ENCODE measurements at places on chromosomes 5 and 9.

- DNase-seq, result no peak
Measured at GRCh38 chr5:50965654-50966375, 299.4 kb downstream of the PARP8 start.

- DNase-seq, result no peak
Measured at GRCh38 chr9:90562229-90562628, 80.4 kb downstream of the DIRAS2 start.

GRCh38 chr9:99400184-99400731 is 178.2 kb downstream of the SEC61B start:
- DNase-seq, result peak; percentile 47

- DNase-seq, result no peak
Measured at GRCh38 chr5:17229313-17229712, 11.9 kb downstream of the BASP1 start.

DNA sequence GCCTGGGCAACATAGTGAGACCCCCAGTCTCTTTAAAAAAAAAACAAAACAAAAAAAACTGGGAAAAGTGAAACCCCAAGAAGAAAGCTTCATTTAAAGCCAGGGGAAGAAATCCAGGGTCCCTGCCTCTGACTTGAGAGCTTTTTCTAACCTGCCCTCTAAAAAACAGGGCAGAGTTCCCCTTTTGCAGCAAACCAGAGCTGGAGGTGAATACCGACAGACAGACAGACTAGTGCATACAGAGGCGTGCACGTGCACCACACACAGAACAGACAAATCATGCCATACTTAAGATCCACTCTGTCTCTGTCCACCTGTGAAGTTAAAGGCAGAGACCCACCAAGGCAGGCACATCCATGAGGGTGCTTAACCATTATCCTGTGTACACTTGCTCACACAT is 11.7 kb upstream of the AQP3 start:
- no peak for DNase-seq

DNA sequence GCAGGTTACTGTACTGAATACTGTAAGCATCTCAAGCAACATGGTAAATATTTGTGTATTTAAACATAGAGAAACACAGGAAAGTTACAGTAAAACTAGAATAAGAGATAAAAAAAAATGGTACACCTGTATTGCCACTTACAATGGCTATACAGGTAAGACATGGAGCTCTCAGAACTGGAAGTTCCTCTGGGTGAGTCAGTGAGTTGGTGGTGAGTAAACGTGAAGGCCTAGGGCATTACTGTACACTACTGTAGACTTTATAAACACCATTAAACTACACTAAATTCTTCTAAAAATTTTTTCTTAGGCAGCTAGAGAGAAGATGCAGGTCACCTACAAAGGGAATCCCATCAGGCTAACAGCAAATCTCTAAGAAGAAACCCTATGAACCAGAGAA is 872.9 kb downstream of the TAF11L14 start:
- no peak for DNase-seq

- no peak for DNase-seq
Measured at GRCh38 chr5:68420476-68421344, 205.2 kb downstream of the PIK3R1 start.

- DNase-seq, result no peak
Measured at GRCh38 chr9:133572821-133573361, 36.3 kb downstream of the FAM163B start.

DNA sequence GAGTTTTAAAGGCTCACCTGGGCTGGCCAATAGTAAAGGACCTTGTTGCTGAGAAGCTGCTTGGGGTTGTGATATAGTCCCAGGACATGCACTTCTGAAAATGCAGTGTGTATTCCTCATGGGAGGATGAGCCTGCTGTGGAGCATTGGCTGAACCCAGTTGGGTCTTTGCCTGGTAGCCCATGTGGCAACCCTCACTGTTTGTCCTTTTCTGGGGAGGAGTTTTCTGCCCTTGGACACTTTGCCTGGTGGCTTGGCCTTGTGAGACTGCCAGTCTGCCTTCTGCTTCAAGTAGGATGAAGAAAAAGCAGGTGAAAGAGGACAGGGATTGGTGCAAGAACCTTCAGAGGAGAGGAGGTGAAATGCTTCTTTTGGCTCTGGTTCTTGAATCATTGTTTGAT is 4.0 kb downstream of the TENT4A start:
- no peak for DNase-seq

GRCh38 chr9:2125906-2126305 is 110.8 kb downstream of the SMARCA2 start:
- no peak for DNase-seq

DNA sequence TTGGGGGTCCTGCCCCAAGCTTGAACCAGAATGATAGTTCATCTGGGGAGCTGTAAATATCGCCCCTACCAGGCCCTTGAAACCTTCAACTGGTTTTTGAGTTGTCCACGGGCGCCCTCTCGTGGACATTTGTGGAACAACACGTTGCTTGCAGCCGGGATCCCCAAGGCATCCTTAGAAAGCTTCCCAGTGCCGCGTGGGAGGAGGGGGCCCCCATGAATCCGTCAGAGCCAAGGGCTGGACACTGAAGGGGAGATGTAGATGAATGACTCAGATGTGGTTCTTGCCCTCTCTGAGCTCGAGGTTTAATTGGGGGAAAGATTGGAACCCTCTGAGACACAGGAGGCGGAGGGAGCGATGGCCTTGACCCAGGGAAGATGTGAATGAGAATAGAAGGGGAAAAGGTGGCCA is 31.8 kb upstream of the ORM1 start:
- peak; percentile 61 for DNase-seq

GRCh38 chr9:2096376-2096970 is 81.3 kb downstream of the SMARCA2 start:
- DNase-seq, result no peak

DNA sequence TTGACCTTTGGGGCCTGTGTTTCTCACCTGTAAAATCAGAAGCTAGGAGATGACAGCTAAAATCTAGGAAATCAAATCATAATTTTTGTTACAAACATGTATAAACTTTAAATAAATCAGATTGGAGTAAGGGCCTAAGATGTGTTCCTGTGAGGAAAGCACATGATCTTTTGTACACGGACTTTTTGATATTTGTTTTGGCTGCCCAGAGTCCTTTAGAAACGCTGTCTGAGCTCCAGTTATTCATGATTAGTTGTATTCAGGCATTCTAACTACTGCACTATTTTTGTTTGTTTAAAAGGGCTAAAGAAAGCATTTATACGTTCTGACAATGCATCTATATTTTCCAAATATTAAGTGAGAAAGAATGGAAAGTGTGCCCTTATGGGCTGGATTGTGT is 94.8 kb downstream of the HCN1 start:
- no peak for DNase-seq

DNA sequence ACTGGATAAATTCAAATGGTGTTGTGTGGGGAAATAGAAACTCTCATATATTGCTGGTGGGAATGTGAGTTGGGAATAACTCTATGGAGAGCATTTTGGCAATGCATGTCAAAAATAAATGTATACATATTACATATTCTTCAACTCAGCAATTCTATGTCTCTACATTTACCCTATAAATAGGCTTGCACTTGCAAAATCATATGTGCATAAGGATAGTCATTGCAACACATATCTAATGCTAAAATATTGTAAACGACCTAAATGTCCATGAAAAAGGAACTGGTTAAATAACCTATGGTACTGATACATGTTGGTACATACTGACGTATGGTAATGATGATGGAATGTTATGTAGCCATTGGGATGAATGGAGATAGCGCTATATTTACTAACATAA is 94.5 kb upstream of the CHD1 start:
- no peak for DNase-seq

DNA sequence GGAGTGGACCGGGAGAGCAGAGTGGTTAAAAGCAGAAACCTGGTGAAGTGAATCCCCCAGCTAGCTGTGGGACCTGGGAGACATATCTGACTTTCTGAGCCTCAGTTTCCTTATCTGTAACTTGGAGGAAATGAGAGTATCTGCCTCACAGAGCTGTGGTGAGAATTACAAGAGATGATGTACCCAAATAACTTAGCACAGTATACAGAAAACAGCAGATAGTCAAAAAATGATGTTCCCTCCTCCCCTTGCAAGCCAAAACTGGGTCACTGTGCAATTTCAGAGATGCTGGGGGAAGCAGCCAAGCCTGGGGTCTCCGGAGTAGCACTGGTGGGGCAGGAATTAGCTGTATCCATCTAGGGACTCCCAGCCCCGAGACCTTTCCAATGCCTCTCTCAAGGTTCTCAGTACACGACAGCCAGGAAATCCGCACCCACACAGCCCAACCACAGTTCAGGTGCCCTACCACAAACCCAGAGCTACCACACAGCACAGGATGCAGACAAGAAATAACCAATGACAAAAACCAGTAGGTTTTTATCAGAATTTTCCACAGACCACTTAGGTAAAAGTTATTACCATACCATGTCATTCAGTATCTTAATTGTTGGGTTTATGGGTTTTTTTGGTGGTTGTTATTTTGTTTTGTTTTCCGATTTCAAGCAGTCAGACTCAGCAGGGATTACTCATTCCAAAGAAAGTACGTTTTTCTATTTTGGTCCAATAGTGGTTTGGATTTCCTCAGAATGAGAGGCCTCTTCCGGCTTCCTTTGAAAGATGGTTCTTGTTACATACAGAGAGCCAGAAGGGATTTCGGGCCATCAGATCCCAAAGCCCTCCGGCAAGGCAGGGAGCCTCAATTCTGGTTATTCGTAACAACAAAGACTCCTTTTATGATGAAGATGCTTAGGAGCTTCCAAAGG is 4.9 kb upstream of the HRH2 start:
- no peak for DNase-seq

DNA sequence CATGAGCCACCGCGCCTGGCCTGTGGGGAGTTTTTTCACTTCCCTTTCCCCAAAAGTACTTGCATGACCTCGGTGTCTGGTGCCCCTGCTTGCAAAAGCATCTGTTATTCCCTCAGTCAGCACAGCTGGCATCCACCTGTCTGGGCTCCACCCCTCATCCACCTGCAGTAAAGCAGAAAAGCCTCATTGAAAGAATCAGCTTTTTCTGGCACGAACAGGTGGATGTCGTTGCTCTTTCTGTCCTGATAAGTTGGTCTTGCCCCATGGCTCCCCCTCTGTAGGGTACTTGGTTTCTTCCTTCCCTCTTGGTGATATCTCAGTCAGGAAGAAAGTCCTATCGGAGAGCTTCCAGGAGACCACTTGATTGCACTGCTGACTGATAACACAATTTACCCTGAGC is 37.4 kb downstream of the WWC1 start:
- peak; percentile 50 for DNase-seq

DNA sequence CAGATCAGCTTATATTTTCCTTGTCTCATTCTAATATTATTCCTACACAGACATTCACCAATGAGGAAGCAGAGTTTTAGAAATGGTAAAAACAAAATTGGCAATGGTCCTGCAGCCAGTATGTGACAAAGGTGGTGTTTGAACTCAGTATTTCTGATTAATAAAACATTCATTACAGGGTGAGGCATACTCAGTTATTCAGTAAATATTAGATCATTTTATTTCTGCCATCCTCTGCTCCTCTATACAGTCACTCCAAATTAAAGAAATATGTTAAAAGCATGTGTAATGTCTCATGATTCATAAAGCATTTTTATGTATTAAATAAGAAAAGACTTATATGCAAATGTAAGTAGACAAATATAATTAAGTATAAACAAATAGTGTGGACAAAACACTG is 684.6 kb upstream of the ACO1 start:
- no peak for DNase-seq

- no peak for DNase-seq
Measured at GRCh38 chr5:71695595-71695994, 23.5 kb upstream of the CARTPT start.

- DNase-seq, result no peak
Measured at GRCh38 chr5:5063533-5063953, 76.6 kb upstream of the ADAMTS16 start.

DNA sequence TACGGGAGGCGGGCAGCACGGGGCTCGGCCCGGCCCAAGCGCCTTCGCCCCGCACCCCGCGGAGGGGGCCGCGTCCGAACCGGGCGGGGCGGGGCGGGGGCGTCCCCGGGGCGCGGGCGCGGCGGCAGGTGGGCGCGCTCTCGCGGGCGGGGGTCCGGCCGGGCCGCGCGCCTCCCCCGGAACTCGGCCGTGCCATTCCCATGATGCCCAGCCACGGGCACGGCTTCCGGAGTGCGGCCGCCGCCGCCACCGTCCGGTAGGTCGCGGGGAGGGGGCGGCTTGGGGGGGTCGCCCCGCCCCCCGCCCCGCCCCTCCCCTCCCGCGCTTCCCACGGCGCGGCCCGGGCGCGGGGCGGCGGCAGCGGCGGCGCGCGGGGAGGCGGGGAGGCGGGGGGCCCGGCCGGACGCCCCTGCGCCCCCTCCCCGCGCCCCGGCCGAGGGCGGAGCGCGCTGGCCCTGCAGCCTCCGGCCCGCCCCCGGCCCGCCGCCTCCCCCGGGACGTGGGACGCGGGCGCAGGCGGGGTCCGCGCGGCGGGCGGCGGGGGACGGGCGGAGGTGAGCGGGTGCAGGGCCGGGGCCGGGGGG is at the start of gene PPP1R26:
TSS of gene PPP1R26 (plus strand) at position 314 of the 584 bp plus-strand sequence. CDS start 4,729 bp downstream, outside the sequence.
- no peak for DNase-seq

- no peak for DNase-seq
Measured at GRCh38 chr5:148937830-148938521, 111.6 kb downstream of the ADRB2 start.

DNA sequence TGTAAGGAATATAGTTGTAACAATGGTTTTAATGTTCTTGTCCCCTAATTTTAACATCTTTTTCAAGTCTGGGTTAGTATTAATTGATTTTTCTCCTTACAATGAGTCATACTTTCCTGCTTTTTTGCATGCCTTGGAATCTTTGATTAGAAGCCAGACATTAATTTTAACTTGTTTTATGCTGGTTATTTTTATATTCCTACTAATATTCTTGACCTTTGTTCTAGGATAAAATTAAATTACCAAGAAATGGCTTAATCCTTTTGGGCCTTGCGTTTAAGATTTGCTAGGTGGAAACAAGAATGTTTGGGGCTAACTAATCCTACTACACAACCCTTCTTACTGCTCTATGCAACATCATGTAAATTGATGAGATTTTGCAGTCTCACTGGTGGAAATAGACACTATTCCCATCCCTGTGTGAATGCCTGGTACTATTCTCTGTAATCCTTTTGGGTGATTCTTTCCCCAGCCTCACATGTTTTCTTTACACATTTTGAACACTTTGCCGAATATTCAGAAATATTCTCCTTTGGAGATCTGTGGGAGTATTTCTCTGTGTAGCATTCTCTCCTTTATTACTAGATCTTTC is 47.2 kb downstream of the ZCCHC7 start:
- no peak for DNase-seq

- DNase-seq, result no peak
Measured at GRCh38 chr5:95403996-95404395, 12.8 kb downstream of the FAM81B start.

DNA sequence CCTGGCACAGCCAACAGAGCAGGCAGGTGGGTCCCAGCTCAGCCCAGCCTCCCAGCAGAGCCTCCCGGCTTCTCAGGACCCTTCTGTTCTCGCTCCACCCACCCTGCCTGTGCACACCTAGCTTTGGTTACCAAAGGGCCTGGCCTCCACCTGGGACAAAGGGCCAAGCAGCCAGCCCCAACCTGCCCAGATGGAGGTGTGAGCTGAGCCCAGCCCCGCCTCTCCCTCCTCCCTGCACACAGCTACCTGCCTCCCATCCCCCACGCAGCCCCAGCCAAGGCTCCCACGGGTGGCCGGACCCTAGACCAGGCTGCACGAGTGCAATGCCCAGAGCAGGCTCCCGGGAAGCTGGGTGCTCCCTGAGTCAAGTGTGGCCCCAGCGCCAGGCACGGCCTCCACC is 5.6 kb downstream of the TPRN start:
- DNase-seq, result no peak

GRCh38 chr9:137044502-137045177 is 1.3 kb downstream of the NPDC1 start:
- no peak for DNase-seq
